ENCODE measurements at places on chromosomes 3 and 15. TPM values are rescaled to one million over a fixed set of nuclear protein-coding genes. Genes with fewer than 3 reads are reported as not detected.
A peak's percentile ranks its signal among the peaks of the same experiment; 100 is the strongest.

DNA sequence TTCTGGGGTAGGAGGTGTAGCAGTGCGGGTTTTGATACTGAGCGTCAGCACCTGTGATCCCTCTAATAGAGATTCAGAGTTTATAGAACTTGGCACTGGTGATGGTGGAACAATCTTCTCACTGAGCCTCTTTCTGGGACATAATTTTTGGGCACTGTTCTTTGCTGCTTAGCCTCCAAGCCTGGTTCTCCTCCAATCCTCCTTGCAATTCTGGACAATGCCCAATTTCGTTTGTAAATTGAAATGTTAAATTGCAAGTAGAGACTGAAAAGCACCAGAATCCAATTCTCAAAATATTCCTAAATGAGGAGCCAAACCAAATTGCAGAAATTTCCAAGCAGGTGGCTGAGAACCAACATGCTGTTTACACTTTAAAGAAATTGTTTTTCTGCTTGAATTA lies 149.8 kb upstream of the ABI3BP start:
- H3K4me1 ChIP-seq: no peaks in the 10 kb centered on the region
- no peak overlapping the region for H3K4me3 ChIP-seq
- no peak for DNase-seq
- no peak overlapping the region for H3K27ac ChIP-seq
- H3K27me3 ChIP-seq: no peaks in the 10 kb centered on the region

- H3K27me3 ChIP-seq: no peaks in the 10 kb centered on the region
- no peak overlapping the region for H3K4me3 ChIP-seq
- H3K27ac ChIP-seq: no peak overlapping the region
- no peaks in the 10 kb centered on the region for H3K4me1 ChIP-seq
- no peak for DNase-seq
Measured at GRCh38 chr3:188097791-188098190, 56.2 kb upstream of the LPP start.

- peaks cover 3% of the 10 kb centered on the region for H3K4me1 ChIP-seq
- H3K4me3 ChIP-seq: no peak overlapping the region
- H3K36me3 ChIP-seq: no peaks in the 10 kb centered on the region
- no peak overlapping the region for H3K27ac ChIP-seq
- no peaks in the 10 kb centered on the region for H3K27me3 ChIP-seq
Measured at GRCh38 chr3:184756151-184757021, 44.5 kb upstream of the MAGEF1 start.

GRCh38 chr3:25576831-25577454 lies 87.8 kb downstream of the TOP2B start:
- no peaks in the 10 kb centered on the region for H3K36me3 ChIP-seq
- H3K4me3 ChIP-seq: no peak overlapping the region
- no peak overlapping the region for H3K27ac ChIP-seq
- H3K27me3 ChIP-seq: no peaks in the 10 kb centered on the region
- no peaks in the 10 kb centered on the region for H3K4me1 ChIP-seq

DNA sequence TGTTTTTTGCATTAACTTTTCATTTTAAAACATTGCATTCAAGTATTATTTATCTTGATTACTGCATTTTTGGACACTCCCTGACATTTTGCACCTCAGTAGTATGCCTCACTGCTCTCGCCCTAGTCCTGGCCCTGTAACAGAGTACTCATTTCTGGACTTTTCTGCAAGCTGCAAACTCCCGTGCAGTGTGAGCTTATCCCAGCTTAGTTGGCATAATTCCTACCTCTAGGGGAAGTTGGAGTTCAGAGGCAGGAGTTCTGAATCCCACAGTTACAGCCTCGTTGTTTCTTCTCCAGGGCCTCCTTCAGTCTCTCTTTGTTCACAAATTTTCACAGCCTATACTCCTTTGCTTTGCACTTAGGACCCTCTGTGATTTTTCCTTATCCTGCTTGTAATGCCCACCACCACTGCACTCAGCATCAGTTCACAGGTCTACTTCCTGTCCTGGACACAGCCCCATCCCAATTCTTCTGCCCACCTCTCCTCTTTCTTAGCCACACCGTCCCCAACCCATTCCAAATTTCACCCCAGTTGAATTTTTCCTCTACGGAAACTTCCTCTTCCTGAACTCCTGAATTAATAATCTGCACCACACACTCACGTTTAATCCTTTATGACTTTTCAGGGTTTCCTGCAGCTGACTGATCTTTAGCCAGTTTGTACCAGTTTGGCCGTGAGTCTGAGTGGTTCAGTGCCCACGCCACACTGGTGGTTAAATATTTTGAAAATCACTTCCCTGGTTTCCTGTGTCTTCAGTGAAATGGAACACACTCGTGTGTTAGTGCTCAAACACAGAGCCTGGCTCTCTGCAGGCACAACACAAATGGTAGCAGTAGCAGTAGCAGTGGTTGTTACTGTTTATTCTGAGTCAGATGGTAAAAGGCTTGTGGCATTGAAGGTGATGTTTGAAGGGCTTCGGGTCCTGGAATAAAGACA lies 6.3 kb upstream of the CTSH start:
- H3K4me1 ChIP-seq: peaks cover 7% of the 10 kb centered on the region
- H3K4me3 ChIP-seq: no peak overlapping the region
- H3K27ac ChIP-seq: no peak overlapping the region
- H3K36me3 ChIP-seq: no peaks in the 10 kb centered on the region
- no peaks in the 10 kb centered on the region for H3K27me3 ChIP-seq
- DNase-seq: no peak

- no peaks in the 10 kb centered on the region for H3K36me3 ChIP-seq
- peaks cover 7% of the 10 kb centered on the region for H3K4me1 ChIP-seq
- H3K27ac ChIP-seq: no peak overlapping the region
- DNase-seq: no peak
- no peaks in the 10 kb centered on the region for H3K27me3 ChIP-seq
Measured at GRCh38 chr3:108004647-108005046, 86.2 kb downstream of the CD47 start.

DNA sequence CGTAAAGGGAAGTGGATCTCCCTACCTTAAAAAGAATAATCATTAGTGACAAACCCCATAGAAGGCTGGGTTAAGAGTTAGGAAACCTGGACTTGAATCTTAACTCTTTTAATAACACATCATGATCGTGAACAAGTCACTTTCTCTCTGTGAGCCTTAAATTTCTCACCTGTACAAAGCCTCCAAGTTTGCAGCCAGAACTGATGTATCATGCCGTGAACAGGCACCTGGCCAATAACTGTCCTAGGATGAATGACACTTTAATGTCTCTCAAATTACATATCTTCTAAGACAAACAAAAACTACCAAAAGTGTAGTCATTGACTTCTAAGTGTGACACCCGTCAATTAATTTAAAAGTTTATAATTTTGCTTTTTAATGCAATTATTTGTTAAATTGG lies 3.9 kb downstream of the UPK1B start:
- no peaks in the 10 kb centered on the region for H3K36me3 ChIP-seq
- H3K4me3 ChIP-seq: no peak overlapping the region
- H3K27ac ChIP-seq: no peak overlapping the region
- H3K4me1 ChIP-seq: no peaks in the 10 kb centered on the region
- no peak for DNase-seq

DNA sequence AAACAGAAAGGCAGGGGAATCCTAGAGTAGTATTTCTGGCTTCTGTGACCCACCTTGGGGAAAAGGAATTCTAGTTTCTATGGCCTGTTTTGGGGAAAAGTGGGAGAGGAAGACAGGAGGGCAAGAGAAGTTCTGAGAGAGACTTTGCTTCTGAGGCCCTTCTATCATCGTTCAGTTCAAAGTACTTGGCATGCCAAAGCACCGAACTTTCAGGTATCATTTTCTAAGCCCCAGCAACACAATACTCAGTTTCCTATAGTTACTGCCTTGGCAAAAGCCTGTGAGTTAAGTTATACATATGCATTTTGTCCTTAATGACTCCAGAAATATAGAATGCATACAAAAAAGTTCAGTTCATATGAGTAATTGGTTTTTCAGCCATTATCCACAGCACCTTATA lies 74.1 kb upstream of the CHD2 start:
- DNase-seq: no peak
- no peak overlapping the region for H3K4me3 ChIP-seq
- no peaks in the 10 kb centered on the region for H3K27me3 ChIP-seq
- H3K36me3 ChIP-seq: no peaks in the 10 kb centered on the region

DNA sequence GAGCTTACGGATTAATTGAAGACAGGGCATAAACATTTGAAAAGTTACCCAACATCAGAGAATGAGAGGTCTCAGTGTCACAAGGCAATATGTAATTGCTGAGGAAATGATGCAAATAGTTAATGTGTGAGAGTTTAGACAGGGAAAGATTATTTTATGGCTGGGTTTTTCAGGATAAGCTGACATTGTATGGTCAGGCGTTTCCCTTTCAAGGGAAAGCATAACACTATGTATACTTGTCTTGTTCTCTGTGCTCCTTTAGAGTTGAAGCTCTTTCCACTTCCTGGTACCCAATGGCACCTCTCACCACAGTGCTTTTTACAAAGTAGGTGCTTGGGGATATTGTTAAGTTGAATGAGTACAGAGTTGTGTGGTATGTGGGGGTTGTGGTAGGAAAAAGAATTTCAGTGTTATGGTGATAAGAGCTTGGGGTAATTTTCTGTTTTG lies 19.9 kb downstream of the IQGAP1 start:
- H3K4me3 ChIP-seq: no peak overlapping the region
- H3K4me1 ChIP-seq: peaks cover 24% of the 10 kb centered on the region
- no peaks in the 10 kb centered on the region for H3K27me3 ChIP-seq

- no peak overlapping the region for H3K27ac ChIP-seq
- H3K27me3 ChIP-seq: no peaks in the 10 kb centered on the region
- no peak overlapping the region for H3K4me3 ChIP-seq
- no peak for DNase-seq
- H3K4me1 ChIP-seq: no peaks in the 10 kb centered on the region
Measured at GRCh38 chr3:147313513-147313912, 92.8 kb downstream of the ZIC4 start.

DNA sequence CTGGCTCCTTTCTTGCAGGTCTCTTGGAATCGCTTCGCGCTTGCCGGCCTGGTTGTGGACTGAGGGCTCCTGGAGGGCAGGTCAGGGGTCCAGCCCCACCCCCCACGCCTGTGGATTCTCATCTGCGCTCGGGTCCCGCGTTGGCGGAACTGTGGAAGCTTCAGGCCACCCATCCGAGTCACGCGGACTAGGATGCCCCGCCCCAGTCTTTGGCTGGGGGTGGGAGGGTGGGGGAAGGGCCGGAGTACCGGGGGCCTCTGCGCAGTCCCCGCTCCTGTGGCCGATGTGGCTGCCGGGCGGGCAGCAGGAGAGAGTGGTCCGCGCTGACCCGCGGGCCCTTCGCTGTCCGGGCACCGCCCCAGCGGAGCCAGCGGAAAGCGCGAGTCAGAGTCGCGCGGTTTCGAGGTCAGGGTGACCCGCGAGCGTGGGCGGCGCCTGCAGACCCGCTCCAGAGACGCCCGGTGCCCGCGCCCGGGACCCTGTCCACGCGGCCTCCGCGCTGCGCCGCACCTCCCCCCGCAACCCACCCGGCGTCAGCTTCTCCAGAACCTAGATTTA lies 114.2 kb downstream of the KLF13 start:
- no peaks in the 10 kb centered on the region for H3K27me3 ChIP-seq
- H3K4me1 ChIP-seq: peaks cover 68% of the 10 kb centered on the region
- no peaks in the 10 kb centered on the region for H3K36me3 ChIP-seq
- peak overlapping the region; percentile 48 for H3K4me3 ChIP-seq
- DNase-seq: peak; percentile 44

GRCh38 chr3:141429371-141430035 lies 57.3 kb upstream of the RASA2 start:
- H3K4me3 ChIP-seq: no peak overlapping the region
- peaks cover 13% of the 10 kb centered on the region for H3K4me1 ChIP-seq
- H3K27me3 ChIP-seq: no peaks in the 10 kb centered on the region

DNA sequence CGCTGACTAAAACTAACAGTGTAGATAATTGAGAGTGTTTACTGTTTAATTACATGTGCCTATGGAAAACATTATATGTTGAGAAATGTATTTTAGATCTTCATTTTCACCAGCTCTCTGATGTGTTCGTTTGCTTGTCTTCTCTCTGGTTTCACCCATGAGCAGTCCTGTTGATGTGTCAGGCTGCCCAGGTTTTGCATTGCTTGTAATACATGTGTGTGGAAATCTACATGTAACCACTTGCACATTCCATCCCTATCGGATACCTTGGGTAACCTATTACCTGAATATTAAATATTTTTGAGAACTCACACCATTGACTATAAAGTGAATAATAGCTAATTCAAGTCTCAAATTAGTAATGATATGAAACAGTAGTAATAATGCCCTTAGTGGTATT lies 13.1 kb downstream of the PPP4R2 start:
- peaks cover 49% of the 10 kb centered on the region for H3K36me3 ChIP-seq
- no peak for DNase-seq
- H3K4me1 ChIP-seq: peaks cover 37% of the 10 kb centered on the region

GRCh38 chr15:33211176-33211808 lies 16.8 kb upstream of the FMN1 start:
- no peaks in the 10 kb centered on the region for H3K36me3 ChIP-seq
- H3K27me3 ChIP-seq: no peaks in the 10 kb centered on the region
- no peaks in the 10 kb centered on the region for H3K4me1 ChIP-seq
- H3K4me3 ChIP-seq: no peak overlapping the region

- no peak overlapping the region for H3K27ac ChIP-seq
- peaks cover 76% of the 10 kb centered on the region for H3K36me3 ChIP-seq
- no peaks in the 10 kb centered on the region for H3K27me3 ChIP-seq
- no peak overlapping the region for H3K4me3 ChIP-seq
- no peaks in the 10 kb centered on the region for H3K4me1 ChIP-seq
Measured at GRCh38 chr3:9976721-9977709, 9.6 kb downstream of the EMC3 start.

GRCh38 chr15:94991718-94992117 lies 760.4 kb downstream of the MCTP2 start:
- H3K4me3 ChIP-seq: no peak overlapping the region
- H3K36me3 ChIP-seq: no peaks in the 10 kb centered on the region
- H3K4me1 ChIP-seq: no peaks in the 10 kb centered on the region
- no peak for DNase-seq

- H3K27me3 ChIP-seq: no peaks in the 10 kb centered on the region
- DNase-seq: no peak
- H3K27ac ChIP-seq: no peak overlapping the region
- H3K4me3 ChIP-seq: no peak overlapping the region
- H3K36me3 ChIP-seq: no peaks in the 10 kb centered on the region
Measured at GRCh38 chr3:66609660-66610561, 109.1 kb upstream of the LRIG1 start.

Gene CD96
- total RNA-seq: 194 TPM

Gene SLC24A5
- not detected for total RNA-seq

Gene HCLS1
- total RNA-seq: 206 TPM

Gene EPHA6
- not detected for total RNA-seq

Gene NRROS
- 8.4 TPM for total RNA-seq

Gene HYAL2
- total RNA-seq: 1.2 TPM

Gene VWA5B2
- not detected for total RNA-seq

Gene OR5K2
- total RNA-seq: not detected

Gene PP2D1
- total RNA-seq: not detected

Gene CCDC54
- total RNA-seq: not detected

Gene DPP8
- 45.4 TPM for total RNA-seq

Gene ATP13A4
- total RNA-seq: 1.6 TPM

Gene PLSCR1
- total RNA-seq: 8.2 TPM

Gene AP4E1
- 6.3 TPM for total RNA-seq

Gene ZPLD1
- not detected for total RNA-seq

Gene RBMS3
- total RNA-seq: 1.7 TPM

Gene NANOGP8
- not detected for total RNA-seq

Gene KY
- not detected for total RNA-seq

Gene THOC7
- total RNA-seq: 23.7 TPM

All from CD4-positive, alpha-beta T cell (primary cell).